ENCODE measurements at places on chromosomes 16 and 17.

- DNase-seq, result no peak
Observed at GRCh38 chr17:52026075-52026474, 132.4 kb downstream of the CA10 start.

DNA sequence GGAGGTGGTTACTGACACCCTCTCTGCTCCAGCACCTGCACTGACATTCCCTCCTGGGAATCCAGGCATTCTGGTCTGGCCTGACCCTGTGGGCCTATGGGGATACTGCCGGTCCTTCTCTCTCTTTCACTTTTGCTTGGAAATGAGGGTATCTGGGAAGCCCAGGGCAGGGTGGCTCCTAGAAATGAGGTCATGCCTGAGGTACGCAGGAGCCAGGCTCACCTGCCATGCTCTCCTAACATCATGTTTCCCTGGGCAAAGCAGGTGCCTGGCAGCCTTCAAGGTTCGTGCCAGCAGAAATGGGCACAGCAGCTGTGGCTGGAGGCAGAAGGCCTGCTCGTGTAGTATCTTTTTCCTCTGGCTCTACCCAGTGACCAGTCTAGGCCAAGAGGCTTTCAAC, 3.3 kb downstream of the ITGA3 start:
- DNase-seq, result no peak

- DNase-seq, result no peak
Observed at GRCh38 chr16:78134944-78135619, 35.6 kb downstream of the WWOX start.

GRCh38 chr16:81684242-81684837, 94.8 kb upstream of the PLCG2 start:
- DNase-seq, result no peak

DNA sequence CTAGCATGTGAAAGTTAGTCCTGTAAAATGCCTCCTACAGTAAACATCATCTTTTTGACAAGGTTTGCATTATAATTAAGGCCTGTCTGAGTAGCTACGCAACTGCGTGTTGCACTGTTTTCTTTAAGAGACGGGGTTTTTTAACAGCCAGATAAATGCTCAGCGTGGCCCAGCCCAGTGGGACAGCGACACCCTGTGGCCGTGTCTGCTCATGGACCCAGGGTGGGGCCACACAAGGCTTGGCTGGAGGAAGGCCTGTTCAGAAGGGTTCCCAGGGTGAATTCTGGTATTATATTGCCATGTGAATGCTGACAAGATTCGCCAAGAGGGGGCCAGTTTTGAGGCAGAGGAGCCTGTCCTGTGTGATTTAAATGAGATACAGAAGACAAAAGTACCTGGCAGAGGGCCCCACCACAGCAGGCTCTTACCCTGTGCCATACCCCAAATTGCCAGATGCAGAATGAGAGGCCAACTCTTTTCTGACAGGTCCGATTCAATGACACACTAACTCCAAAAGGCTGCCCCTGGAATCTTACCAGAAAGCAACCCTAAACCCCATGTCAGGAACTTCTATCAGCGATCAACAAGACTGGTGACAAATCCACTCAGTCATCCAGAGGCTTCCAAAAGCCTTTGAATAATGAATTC, 65.9 kb upstream of the IRX6 start:
- DNase-seq, result peak; percentile 28

DNA sequence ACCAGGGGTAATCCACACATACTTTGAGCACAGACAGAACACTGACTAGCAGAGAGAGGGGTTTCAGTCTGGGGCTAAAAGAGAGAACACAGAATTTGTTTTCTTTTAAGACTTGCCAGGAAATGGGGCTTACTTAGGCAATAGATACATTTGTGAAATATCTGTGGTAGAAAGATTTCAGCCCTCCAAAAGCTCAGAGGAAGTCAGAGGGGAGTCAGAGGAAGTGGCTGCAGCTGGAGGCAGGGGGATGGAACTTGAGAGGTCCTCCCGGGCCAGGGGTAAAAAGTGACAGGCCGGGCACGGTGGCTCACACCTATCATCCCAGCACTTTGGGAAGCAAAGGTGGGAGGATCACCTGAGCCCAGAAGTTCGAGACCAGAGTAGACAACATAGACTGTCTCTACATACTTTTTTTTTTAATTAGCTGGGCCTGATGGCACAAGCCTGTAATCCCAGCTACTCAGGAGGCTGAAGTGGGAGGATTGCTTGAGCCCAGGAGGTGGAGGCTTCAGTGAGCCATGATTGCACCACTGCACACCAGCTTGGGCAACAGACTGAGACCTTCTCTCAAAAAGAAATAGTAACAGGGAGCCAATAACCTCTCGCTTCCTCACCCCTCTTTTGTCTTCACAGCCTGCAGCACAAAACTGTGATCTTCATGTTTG, 49.9 kb downstream of the NLRC5 start:
- peak; percentile 26 for DNase-seq

GRCh38 chr17:73546114-73546513, 98.1 kb downstream of the SDK2 start:
- DNase-seq, result no peak

GRCh38 chr16:75323198-75323597, 71.8 kb upstream of the BCAR1 start:
- no peak for DNase-seq

DNA sequence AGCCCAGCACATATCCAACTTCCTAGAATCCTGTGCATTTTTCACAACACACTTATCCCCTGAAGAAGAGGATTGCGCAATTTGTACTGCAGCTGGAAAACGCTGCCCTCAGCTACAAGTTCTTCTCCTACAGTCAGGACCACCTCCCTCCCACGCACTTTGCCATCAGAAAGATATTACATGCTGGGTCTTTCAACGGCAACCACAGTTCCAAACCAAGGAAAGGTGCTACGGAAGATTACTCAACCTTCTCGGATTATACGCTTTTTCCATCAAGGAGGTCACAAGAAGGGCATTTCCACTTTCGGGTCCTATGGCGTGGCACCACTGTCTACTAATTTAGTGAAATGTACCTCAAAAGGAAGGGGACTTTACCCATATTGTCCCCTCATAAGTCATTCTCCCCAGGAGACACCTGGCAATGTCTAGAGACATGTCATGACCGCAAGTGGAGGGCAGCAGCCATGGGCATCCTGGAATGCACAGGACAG, 35.2 kb downstream of the USP7 start:
- peak; percentile 61 for DNase-seq

GRCh38 chr17:57326336-57326735, 70.0 kb downstream of the MSI2 start:
- DNase-seq, result no peak

- no peak for DNase-seq
Observed at GRCh38 chr16:81497690-81498089, 53.1 kb downstream of the CMIP start.

GRCh38 chr17:5526821-5527598, 40.6 kb downstream of the MIS12 start:
- DNase-seq, result peak; percentile 69

- DNase-seq, result no peak
Observed at GRCh38 chr17:73227379-73227778, 34.3 kb downstream of the CPSF4L start.

- DNase-seq, result no peak
Observed at GRCh38 chr16:3152991-3153368, 18.2 kb downstream of the ZNF213 start.

- no peak for DNase-seq
Observed at GRCh38 chr16:30041841-30042240, 10.8 kb upstream of the TLCD3B start.

- DNase-seq, result peak; percentile 83
Observed at GRCh38 chr17:4903051-4903818, at the start of gene CHRNE. CHRNE (minus strand) TSS chr17:4903098; CDS start chr17:4903063, 35 bp downstream.

- DNase-seq, result peak; percentile 52
Observed at GRCh38 chr17:31008374-31009041, 37.7 kb downstream of the RNF135 start.

- DNase-seq, result no peak
Observed at GRCh38 chr17:55689672-55690071, 33.0 kb downstream of the TMEM100 start.

GRCh38 chr17:63505341-63505740, 17.8 kb upstream of the KCNH6 start:
- DNase-seq, result no peak

DNA sequence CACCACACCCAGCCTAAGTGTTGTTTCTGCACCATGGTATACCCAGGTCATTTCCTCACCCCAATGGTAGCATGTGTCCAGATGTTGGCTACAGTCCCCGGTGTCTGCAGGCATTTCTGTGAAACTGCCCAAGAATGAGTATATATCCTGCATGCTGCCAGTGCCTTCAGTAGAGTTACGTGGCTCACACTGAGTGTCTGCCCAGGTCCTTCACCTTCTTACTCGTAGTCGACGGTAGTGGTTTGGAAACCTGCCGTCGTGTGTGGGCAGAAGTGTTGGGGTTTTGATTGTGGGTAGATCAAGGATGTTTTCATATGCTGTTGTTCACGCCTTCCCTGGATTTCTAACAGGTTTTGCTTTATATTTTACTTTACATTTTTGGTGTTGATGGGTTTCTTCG, 16.8 kb downstream of the TCF25 start:
- DNase-seq, result peak; percentile 48

DNA sequence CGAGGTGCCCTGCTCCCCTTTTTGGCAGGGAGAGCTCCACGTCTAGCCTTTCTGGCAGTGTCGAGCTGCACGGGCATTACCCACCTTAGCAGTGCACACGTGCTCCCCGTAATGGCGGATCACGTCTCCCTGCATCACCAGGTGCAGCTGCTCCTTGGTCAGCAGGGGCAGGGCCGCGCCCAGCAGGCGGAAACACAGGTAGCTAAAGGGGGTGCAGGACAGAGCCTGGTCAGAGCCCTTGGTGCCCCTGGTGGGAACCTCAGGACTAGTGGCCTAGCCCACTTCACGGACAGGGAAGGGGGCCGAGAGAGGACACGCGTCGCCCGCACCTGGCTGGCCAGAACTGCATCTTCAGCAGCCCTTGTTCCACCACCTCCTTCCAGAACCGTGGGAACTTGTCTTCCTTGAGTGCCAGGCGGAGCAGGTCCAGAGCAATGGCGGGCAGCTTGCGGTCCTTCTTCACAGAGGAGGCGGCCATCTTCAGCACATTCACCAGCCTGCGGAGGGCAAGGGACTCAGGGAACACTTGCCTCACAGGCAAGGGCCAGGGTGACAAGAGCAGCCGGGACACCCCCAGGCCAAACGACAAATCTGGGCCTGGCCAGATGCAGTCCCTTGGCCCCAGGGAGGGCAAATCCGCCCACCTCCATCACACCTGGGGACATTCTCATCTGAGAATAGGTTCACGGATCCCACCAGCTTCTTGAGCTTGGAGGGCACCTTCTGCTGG, 3.2 kb downstream of the MYBBP1A start:
- DNase-seq, result no peak

DNA sequence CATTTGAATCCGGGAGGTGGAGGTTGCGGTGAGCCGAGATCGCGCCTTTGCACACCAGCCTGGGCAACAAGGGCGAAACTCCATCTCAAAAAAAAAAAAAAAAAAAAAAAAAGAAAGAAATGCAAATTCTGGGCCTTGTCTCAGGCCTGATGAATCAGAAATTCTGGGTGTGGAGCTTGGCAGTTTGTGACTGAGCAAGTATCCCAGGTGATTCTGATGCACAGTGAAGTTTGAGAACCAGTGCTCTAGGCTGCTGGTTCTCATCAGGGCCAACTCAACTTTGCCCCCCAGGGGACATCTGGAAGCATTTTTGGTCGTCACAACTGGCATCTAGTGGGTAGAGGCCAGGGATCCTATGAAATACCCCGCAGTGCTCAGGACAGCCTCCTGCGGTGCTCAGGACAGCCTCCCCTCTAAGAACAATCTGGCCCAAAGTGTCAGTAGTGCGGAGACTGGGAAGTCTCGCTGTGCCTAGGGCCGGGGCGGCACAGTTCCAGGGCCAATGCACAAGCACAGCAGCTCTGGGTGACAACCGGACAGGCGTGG, 55.9 kb downstream of the SDK2 start:
- DNase-seq, result no peak

DNA sequence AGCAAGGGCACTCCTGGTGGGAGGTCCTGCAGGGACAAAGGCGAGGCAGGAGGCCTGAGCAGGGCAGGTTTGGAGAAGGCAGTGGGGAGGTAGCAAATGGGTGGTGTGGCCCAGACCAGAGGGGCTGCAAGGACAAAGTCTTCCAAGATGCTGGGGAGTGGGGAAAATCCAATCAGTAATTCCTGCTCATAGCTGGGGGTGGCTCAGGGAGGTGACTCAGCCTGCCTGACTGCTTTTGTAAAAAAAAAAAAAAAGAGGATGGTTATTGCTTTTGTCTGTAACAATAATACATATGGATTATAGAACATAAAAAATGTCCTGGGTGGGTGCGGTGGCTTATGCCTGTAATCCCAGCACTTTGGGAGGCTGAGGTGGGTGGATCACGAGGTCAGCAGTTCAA, 5.2 kb downstream of the IL34 start:
- DNase-seq, result no peak

DNA sequence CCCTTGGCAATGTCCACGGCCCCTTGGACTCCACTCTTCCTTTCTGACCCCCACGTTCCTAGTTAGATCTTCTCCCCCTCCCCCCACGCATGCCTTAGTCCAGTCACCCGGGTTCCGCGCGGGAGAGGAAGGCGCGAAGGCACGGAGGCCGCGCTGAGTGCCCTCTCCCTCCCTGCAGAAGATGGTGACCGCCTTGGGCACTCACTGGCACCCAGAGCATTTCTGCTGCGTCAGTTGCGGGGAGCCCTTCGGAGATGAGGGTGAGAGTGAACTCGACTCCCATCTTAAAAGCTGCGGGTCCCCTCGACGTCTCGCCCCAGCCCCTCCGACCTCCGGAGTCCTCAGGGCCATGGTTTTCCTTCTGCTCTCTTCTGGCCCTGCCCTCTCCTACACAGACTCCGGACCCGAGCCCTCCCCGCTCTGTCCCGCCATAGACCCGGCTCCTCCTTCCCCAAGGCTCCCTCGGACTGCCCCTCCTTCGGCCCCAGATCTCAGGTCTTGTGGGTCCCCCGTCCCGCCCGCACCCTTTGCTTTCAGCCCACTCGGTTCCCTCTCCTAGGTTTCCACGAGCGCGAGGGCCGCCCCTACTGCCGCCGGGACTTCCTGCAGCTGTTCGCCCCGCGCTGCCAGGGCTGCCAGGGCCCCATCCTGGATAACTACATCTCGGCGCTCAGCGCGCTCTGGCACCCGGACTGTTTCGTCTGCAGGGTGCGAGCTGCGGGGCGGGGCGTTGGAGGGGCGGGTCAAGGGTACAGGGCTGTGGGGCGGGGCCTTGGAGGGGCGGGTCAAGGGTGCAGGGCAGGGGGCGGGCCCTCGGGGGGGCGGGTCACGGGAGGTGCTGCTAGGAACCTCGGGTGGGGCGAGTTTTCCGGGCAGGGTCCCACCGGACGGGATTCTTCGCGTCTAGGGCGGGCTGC, 4.6 kb downstream of the TGFB1I1 start:
- DNase-seq, result peak; percentile 88
